Anterior cingulate cortex (tissue), 58 donors: ENCODE measurements at places on chromosomes 13 and 19.

GRCh38 chr13:30413842-30414241 lies 8.5 kb upstream of the UBE2L5 start:
- no peak for DNase-seq

DNA sequence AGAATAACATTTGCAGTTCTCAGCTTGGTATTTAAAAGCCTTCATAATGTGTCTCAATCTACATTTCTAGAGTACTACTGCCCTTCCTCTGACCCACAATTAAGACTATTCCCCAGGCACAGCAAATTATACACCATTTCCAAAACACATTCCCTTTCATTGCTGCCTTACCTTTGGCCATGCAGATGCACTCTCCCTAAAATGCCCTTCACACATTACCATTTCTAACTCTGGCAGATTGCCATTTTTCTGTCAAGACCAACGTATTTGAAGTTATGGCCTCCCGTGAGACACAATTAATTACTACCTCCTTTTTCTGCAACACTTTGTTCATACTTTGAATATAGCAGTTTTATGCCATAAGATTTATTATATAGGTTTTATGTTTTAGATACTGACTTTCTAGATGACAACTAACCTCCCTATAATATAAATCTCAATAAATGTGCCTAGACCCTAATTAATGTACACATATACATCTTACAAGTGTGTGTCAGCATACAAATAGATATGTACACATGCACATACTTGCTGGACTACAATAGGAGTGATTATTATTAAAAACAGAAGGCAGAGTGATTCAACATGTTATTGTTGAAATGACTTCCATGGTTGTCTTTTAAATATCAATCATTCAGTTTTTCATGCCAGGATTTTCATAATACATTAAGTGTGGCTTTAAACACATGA lies 2902.5 kb downstream of the PCDH9 start:
- no peak for DNase-seq

DNA sequence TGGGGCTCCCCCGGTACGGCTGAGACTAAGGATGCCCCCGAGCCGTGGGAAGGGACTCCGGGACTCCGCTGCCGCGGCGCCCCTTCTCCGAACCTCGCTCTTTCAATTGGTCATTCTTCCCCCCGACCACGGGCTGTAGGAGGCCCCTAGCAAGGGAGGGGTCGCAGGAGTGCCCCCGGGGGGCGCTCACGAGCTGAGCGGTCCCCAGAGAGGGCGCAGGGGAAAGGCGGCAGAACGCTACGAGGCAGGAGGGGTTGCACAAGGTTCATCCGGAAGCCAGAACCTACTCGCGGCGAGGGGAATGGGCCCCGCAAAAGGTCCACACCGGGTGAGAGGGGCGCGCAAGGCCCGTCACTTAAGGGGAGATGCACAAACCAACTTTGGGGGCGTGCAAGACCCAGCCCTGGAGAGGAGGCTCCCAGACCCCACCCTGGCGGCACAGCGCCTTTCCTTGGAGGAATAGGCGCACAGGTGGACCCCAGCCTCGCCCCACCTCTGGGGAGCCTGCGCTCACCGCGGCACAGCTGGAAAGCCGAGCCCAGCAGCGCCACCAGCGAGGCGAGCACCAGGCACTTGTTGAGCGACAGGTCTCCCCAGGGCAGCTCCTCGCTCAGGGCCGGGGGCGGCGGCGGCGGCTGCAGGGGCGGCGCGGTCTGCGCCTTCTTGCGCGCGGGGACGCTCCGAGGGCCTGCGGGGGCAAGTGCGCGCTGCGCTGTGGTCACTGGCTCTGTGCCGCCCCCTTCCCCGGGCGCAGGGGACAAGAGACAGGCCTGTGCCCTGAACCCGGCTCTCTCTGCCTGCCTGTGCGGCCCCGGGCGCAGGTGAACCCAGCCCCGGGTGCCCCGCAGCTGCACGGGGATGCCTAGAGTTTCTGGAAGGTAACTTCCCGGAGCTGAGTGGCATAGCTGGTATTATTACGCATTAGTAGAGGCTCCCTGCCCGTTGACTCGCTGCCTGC lies 2.8 kb downstream of the JSRP1 start:
- DNase-seq, result no peak

- no peak for DNase-seq
These were observed 35.0 kb downstream of the PABPC3 start for GRCh38 chr13:25130944-25131343.

GRCh38 chr19:13804830-13805683 lies 9.8 kb downstream of the ZSWIM4 start:
- DNase-seq, result no peak

DNA sequence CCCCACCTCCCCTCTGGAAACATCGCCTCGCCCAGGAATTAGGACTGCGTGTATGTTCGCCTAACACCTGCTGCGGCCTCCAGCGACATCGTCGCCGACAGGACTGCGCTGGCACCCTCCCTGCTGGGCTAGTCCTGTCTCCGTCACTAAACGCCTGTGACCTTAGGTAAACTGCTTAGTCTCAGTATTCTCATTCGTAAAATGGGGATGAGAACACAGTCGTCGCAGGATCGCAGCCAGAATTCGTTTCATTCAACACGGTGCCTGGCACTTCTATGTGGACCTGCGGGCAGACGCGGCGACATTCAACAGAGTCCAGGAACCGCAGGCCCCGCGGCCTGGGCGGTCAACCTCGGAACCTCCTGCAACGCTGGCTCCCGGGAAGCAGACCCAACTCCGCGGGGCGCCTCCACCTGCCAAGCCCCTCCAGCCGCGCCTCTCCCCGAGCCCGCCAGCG lies 485 bp downstream of the CRYL1 start:
- peak; percentile 51 for DNase-seq

DNA sequence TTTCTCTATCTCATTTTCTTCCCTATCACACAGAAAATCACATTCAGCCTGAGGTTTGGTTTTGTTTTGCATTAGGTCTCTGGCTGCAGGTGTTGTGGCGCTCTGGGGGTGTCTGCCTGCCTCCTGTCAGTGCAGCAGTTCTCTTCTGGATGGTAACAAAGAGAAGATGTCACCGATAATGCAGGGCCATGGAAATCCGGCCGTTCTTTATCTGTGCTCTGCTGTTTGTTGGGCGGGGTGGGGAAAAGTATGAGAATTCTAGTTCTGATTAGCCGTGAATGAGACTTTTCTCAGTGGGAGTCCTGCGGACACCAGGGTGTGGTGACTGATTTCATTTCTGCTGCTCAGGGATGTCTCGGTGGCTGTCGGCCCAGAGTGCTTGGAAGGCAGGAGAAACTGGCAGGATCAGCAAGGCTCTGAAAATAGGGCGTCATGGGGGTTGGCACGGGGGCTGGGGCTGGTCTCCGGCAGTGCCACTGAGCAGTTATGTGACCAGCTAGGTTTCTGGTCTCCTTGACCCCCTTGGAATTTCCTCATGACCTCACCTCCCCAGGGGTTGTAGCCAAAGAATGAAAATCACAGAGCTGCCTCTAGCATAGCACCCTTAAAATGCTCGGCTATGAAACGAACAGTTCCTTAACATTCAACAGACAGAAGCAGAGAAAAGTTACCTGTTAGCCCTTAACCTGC lies 5.0 kb downstream of the RNF113B start:
- peak; percentile 70 for DNase-seq
